ENCODE measurements at places on chromosomes 4 and X.

DNA sequence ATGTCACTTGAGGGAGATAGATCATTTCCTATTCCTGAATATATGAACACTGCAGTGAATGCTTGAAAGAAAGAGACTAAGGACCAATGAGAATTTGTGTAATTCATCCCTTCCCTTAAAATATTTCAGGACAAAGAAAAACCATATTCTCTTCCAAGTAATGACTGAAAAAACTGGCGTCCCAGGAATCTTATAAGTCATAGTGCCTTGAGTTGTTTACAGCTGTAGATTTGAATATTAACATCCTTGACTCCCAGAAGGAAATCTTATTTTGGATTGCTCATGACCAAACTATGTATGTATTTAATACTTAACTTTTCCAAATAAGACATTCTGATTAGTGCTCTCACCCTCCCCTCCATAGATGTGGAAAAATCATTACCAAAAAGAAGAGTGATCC lies 55.5 kb downstream of the CLDN22 start:
- no peak for DNase-seq

GRCh38 chr4:184953971-184954370 lies 64.3 kb upstream of the HELT start:
- DNase-seq: no peak

- DNase-seq: no peak
Observed at GRCh38 chr4:157151711-157152110, 68.8 kb upstream of the GRIA2 start.

- DNase-seq: peak; percentile 1
Observed at GRCh38 chr4:167897116-167897515, 195.2 kb upstream of the ANXA10 start.

DNA sequence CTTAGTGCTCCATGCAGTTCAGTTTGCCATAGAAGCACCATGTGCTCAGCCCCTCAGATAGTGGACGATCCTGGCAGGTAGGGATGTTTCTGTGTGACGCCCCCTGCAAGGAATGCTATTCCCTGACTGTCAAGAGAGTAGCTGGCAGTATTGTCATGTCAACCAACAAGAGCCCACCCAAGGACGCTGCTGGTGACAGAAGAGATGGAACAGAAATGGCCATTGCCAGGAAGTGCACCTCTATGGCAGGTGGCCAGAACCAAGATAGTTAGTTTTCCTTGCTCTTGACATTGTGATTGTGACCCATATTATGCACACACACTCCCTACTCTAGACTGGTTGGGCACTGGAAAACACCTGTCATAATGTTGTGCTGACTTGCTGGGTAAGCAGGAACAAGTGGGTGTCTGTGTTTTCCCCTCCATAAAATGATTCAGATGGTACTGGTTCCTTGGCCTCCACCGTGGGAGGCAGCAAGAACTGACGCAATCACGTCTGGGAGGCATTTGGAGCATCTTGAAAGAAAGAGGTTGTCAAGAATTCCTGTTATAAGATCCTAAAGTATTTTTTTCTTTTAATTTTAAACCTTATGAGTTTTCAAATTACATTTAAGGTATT lies 507.9 kb downstream of the MID1IP1 start:
- no peak for DNase-seq

DNA sequence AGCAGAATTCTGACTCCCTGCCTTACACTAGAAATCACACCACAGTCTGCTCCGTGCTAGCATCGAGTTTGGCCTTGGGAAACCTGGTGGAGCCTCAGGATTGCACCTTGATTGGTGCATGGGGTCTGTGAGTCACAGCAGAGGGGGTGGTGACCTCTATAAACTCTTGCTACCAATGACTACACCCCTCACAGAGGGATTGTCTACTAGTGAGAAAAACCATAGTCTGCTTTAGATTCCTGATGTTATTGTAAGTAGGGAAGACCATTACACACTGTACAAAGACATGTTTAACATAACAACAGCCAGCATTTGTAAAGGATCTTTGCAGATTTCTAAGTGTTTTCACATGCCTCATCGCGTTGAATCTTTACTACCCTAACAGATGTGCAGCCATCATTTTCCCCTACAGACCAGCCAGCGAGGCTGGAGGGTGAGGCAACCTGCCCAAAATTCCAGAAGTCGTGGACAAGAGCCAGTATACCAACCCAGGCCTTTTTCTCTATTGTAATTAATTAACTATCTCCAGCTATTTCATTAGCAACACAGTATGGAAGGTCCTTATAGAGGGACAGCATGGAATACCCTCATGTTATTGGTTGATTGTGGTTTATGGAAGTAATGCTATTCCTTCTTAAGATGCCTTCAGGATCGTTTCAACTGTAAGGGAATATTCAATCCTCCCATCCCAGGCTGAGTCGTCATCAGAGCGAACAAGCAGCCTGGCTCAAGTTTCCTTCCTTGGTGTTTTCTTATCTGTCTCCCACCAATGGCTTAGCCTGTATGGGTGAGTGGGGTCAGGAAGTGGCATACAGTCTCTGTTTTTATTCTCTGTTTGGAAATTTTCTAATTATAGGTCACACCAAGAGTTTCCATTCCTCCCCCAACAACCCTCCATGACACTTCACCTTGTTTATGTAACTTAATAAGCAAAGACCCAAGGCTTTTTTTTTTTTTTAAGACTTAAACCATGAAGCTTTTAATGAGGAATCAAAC lies 55.9 kb upstream of the KDR start:
- no peak for DNase-seq

DNA sequence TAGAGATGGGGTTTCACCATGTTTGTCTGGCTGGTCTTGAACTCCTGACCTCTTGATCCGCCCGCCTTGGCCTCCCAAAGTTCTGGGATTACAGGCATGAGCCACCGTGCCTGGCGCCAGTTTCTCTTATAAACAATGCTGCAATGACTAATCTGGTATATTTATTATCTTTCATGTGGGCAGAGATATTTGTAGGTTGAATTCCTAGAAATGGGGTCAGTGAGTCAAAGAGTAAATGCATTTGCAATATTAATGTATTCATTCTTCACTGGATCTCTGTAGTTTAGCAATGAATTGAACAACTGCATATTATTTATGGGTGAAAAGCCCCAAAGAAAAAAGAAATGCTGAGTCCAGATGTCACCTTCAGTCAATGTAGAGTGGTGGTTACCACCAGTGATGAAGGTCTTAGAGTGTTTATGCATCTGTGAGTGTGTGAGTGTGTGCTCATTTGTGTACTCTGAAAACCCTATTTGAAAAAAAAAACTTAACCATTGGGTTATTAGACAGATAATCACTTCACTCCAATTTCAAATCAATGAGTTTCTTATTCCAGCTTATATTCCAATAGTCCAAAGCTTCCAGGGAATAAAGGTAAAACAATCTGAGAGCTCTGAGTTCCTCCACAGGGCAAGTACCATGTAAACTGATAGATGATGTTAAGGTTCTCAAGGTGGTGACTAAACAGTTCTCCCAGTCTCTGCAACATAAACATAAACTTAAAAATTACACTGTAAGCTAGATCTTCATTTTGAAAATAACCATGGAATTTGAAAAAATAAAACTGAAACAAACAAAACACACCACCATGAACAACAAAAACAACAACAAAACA lies 22.6 kb upstream of the CD38 start:
- DNase-seq: no peak

DNA sequence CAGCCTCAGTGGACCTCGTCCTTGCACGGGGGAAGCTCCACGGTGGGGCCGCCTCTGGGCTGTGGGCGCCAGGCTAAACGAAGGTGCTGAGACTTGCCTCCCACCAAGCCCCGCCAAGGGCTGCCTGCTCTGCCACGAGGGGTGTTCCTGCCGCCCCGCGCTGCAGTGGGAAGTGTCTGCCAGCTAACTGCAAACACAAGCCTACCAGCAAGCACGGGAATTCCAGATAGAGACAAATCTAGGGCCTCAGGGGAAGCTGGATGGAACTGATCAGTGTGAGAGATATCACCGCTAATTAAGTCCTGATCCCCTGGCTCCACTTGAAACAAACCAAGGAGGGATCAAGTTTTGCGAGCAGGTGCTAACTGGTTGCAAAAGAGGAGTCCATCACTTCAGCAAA lies 181.6 kb upstream of the LEF1 start:
- DNase-seq: no peak

GRCh38 chr4:56197387-56197786 lies 189.9 kb downstream of the AASDH start:
- DNase-seq: no peak

- DNase-seq: no peak
Observed at GRCh38 chr4:3388471-3389232, 53.1 kb upstream of the HGFAC start.

- DNase-seq: no peak
Observed at GRCh38 chr4:115228851-115229250, 115.4 kb upstream of the NDST4 start.

GRCh38 chr4:61447918-61448317 lies 247.8 kb downstream of the ADGRL3 start:
- DNase-seq: no peak

DNA sequence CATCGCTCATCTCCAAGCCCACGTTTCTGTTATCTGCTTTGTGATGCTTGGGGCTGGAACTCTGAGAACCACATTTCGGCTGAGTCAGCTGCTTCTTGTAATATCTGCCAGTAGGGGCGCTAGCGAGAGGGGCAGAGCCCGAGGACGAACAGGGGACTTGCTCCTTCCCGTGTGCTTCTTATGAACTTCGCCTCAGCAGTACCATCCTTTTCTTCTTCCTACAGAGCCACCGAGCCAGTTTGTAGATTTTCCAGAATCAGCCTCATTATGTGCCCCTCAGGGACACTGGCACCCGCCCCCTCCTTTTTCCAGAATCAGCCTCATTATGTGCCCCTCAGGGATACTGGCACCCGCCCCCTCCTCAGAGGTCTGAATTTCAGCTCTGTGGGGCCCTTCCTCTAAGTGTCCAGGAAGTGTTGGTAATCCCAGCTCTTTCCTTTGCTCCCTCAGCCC lies 441.7 kb upstream of the RASGEF1B start:
- no peak for DNase-seq

DNA sequence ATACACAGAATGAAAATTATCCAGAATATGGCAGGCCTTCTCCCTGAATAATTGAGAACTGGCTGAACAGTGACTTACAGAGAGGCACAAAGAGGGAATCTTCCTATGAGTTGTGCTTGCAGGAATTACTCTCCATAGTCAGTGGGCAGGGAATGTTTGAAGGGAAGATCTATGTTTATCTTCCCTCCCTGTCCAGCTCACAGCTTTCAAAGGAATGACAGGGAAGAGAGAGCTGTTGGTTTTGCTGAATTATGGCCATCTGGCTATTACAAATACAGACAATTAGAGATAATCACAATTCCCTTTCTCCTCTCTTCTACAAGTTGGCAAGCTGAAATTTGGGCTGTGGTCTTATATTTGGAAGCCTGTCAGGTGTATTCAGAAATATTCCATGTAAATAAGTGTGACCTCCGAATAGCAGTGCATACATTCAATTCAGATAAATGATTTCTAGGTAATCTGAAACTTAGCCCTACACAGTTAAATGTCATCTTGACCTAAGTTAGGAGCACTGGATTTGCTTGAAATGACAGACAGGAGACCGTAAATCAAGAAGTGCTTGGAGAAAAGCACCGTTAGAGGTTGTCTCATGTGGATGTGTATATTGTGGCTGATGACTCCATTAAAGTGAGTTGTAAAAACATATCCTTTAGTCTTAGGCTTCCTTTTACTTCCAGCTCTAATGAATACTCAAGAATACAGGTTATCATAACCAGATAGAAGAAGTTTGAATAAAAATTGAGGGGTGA lies 136.8 kb downstream of the C4orf33 start:
- DNase-seq: no peak

- DNase-seq: no peak
Observed at GRCh38 chr4:41507291-41507947, 30.5 kb upstream of the LIMCH1 start.

DNA sequence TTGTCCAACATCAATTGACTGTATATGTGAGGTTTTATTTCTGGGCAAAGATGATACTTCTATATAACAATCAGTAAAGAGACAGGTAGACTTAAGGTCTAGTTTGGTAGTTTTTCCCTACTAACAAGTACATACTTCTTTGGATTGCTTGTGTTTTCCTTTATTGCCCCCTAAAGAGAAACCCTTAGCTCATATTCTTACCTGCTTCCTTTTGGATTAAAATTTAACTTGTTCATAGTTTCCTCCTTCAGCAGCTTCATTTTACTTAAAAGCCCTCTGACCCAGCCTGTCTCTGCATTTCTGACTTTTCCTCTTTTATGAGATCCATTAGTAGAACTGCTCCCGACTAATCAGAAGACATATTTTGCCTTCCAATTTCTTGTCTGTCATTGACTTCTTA lies 75.7 kb upstream of the GPC4 start:
- no peak for DNase-seq

- DNase-seq: no peak
Observed at GRCh38 chr4:84875636-84876371, 90.7 kb downstream of the WDFY3 start.

- no peak for DNase-seq
Observed at GRCh38 chr4:170008801-170009200, 17.4 kb downstream of the MFAP3L start.

DNA sequence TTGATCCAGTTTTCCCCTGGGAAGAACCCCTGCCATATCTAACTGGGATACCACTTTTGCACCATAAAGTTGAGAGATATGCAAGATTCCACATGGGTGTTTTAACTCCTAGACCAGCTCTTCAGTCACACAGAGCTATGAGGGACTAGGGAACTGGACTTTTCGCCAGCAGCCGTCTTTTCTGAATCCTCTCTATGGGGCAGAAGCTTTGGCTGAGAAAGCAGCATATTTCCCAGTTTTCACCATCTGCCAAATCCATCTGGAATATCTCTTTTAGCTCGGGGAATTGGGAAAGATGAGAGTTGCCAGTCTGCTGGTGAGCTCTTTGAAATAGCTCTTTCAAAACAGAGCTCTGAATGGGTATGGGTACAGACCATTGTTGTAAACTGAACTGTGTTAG lies 20.9 kb downstream of the APOOL start:
- no peak for DNase-seq

- no peak for DNase-seq
Observed at GRCh38 chr4:105350859-105351490, 122.9 kb downstream of the PPA2 start.

- no peak for DNase-seq
Observed at GRCh38 chr4:1547856-1548826, 136.0 kb downstream of the FAM53A start.

DNA sequence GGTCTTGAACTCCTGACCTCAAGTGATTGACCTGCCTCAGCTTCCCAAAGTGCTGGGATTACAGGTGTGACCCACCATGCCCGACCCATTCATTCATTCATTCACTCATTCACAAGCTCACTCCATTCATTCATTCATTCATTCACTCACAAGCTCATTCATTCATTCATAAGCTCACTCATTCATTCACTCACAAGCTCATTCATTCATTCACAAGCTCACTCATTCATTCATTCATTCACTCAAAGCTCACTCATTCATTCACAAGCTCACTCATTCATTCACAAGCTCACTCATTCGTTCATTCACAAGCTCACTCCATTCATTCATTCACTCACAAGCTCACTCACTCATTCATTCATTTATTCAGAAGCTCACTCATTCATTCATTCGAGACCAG lies 198.6 kb downstream of the SHOX start:
- no peak for DNase-seq

GRCh38 chr4:22465996-22466395 lies 49.9 kb downstream of the ADGRA3 start:
- no peak for DNase-seq

- DNase-seq: no peak
Observed at GRCh38 chrX:10555846-10556245, 64.5 kb downstream of the MID1 start.
